Fibroblast of upper back skin (primary cell): ENCODE measurements at places on chromosomes 2 and 18.

- DNase-seq = peak; percentile 65
Observed at GRCh38 chr2:113138428-113139322, 11.3 kb downstream of the IL1RN start.

- DNase-seq = no peak
Observed at GRCh38 chr2:28544405-28544921, 48.6 kb downstream of the PLB1 start.

GRCh38 chr2:165635532-165635931, 158.5 kb downstream of the GALNT3 start:
- no peak for DNase-seq

DNA sequence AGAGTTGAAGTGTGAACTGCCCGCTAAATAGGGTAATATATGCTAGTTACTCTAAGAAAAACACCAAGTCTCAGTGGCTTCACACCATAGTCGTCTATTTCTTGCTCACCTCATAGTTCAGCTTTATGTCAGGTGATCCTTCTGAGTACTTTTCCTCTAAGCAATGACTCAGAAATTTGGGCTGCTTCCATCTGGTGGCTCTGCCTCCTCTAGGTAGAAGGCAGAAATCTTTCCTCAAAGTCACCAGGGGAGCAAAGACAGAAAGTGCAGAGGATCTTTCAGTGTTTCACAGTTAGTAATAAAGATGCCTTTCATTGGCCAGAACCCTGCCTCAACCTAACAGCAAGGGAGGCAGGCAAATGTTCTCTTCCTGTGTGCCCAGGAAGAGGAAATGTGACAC, 17.3 kb downstream of the CDH20 start:
- DNase-seq = no peak

- DNase-seq = no peak
Observed at GRCh38 chr2:241494311-241494908, 14.0 kb downstream of the STK25 start.

DNA sequence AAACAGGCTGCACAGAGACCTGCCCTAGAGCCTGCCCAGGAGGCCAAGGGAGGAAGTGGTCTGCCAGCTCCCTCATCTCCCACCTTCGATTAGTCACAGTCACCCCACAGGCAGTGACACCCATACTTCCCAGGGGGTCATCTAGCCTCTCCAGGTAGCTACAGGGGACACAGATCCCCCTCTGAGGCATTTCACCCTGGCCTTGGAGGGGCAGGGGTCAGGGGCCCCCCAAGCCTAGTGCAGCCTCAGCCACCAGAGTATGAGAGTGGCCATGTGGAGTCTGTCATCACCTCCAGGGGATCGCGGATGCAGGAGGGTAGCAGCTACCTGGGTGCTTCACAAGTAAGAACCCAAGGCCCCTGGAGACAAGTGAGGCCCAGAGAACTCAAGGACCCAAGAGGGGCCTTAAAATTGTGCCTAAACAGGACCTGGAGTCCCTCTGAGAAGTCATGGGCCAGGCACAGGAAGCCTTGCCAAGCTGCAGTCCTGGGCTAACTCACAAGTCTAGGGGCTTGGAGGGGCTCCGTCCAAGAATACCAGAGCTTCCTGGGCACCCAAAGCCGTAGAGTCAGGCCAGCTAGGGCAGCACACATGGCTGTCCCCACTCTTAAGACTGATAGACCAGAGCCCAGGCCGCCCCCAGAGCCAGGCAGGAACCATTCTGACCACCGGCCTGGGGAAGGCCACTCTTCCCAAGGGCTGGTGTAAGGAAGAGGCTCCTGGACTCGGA, 354.3 kb upstream of the ID2 start:
- DNase-seq = no peak

DNA sequence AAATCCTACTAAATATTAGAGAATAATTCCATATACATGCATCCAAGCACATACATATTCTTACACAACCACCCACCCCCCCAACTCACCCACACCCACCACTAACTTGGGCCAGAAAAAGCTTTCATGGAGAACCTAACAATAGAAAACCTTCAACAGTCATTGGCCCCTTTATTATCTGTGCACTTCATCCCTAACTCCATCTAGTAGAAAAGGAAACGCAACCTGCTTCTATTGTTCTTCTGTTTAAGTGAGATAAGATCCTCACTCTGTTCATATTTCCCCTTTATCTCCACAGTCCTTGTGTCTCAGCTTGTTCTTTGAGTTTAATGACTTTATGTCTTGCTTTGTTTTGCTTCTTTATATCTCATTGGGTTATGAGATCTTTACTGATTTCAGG, 1740.2 kb upstream of the CELF4 start:
- no peak for DNase-seq
